ENCODE measurements at places on chromosomes 5 and 9.

DNA sequence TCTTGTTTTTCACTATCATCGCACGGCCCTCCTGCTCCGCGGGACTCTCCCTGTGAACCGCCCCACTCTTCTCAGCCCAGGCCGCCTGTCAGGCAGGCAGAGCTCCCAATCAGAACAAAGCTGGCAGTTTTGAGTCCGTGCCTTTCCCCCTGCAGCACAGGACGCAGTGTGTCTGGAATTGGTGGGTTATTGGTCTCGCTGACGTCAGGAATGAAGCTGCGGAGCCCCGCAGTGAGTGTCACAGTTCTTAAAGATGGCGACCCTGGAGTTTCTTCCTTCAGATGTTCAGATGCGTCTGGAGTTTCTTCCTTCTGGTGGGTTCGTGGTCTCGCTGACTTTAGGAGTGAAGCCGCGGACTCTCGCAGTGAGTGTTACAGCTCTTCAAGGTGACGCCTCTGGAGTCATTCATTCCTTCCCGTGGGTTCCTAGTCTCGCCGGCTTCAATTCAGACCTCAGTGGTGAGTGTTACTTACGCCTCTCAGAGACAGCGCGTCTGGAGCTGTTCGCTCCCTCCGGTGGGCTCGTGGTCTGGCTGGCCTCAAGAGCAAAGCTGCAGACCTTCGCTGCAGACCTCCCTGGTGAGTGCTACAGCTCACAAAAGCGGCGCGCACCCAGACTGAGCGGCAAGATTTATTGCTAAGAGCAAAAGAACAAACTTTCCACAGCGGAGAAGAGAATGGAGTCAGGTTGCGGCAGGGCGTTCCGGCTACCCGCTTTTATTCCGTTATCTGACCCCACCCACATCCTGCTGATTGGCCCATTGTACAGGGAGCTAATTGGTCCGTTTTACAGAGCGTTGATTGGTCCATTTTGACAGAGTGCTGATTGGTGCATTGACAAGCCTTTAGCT is 7.4 kb downstream of the ZDHHC11B start:
- no peak for DNase-seq

DNA sequence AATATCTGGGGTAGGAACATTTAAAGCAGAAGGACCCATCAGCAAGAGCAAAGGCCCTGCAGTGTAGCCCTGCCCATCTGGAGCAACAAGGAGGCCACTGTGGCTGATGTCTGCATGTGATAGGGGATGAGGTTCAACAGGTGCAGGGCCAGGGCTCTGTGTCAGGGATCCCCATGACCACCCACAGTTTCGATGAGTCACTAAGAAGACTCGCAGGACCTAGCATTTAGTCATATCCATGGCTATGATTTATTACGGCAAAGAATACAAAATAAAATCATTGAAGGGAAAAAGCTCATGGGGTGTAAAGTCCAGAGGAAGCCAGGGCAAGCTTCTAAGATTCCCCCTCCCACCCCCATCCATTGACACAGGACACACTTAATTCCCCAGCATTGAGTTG is 188.6 kb downstream of the ADGRV1 start:
- DNase-seq: no peak

DNA sequence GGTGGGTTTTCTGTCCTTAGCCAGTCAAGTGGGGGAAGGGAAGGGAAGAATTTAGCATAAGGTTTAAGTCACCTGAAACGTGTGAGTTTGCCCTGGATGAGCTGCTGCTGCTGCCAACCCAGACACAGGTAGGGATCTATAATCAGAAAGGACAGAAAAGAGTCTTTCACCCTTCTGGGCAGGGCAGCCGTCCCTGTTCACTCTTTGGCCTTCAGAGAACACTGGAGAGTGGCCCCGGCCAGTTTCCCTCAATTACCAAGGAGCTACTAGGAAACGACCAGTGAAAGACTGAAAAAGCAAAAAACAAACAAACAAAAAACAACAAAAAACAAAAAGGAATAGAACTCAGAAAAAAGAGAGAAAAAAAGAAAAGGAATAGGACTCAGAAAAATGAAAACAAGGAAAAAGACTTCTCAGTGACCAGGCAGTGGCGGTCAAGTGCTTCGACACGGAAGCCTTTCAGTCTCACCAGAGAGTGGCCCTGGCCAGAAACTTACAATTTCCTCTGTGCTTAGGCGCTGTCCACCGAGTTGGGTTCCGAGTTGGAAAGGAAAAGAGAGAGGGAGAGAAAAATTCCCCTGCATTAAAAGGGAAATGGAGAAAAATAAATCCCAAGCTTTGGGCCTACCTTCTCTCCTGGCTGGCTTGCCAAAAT is 2.5 kb upstream of the GM2A start:
- no peak for DNase-seq

GRCh38 chr5:177304392-177305119 is 957 bp downstream of the PRELID1 start:
- DNase-seq: no peak

DNA sequence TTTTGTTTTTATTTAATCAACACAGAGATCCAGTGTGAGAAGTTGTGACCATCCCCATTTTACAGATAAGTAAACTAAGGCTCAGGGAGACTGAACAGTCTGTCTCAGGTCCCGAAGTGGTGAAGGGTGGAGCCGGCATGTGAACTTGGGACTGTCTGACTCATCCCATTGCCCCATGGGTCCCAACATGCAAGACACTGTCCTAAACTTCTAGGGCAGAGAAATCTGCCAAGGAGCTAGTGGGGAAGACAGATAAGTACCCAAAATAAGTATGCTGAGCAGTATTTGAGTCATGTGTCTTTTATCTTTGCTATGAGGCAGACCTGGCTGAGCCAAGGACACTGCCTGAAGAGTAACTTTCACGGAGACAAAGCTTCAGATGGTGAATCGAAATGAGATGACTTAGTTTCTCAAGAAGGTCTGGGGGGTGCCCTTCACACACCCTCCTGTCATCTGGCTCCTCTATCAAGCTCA is 64.3 kb upstream of the SLC25A51 start:
- DNase-seq: no peak

DNA sequence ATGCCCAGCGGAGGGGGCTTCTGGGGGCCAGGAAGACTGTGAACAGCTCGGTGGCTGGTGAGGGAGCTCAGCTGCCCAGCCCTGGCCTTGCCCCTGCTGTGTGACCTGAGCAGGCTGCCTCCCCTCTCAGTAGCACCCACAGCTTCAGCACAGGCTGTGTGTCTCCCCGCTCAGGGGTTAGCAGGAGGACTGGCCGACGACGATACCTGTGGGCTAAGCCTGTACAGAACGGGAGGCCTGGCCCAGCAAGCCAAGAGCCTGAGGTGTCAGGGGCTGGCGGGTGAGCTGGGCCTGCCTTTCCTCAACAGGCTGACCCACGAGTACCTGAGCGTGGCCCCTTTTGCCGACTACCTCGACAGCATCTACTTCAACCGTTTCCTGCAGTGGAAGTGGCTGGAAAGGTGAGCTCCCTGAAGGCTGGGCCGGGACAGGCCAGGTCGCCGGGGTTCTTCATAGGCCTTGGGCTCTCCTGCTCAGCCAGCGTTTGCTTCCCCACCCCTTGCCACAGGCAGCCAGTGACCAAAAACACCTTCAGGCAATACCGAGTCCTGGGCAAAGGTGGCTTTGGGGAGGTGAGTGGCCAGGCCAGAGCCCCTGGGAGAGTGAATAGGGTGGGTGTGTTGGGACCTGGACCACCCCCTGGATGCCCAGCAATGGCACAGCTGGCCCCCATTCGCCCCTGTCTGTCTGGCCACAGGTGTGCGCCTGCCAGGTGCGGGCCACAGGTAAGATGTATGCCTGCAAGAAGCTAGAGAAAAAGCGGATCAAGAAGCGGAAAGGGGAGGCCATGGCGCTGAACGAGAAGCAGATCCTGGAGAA is 6.6 kb downstream of the GRK6 start:
- DNase-seq: no peak

- no peak for DNase-seq
Observed at GRCh38 chr9:133932633-133933032, 59.5 kb downstream of the VAV2 start.

- DNase-seq: no peak
Observed at GRCh38 chr9:110197330-110198187, 10.4 kb downstream of the C9orf152 start.

- DNase-seq: no peak
Observed at GRCh38 chr5:121726991-121727390, 124.7 kb upstream of the FTMT start.

GRCh38 chr9:28365728-28366127 is 792.4 kb upstream of the C9orf72 start:
- DNase-seq: no peak

DNA sequence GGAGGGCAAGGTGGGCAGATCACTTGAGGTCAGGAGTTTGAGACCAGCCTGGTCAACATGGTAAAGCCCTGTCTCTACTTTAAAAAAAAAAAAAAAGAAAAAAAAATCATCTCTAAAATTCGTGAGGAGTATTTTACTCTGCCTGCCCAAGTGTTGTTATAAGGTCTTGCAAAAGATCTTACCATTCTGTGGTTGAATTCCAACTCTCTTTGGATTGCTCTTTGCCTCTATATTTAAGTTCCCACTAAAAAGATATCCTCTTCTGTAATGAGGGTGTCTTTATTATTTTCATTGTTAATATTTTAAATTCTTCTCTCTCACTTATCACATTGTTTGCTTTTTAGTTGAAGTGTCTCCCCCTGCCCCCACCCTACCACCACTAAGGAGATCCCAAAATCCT is 33.4 kb downstream of the CREBRF start:
- no peak for DNase-seq

DNA sequence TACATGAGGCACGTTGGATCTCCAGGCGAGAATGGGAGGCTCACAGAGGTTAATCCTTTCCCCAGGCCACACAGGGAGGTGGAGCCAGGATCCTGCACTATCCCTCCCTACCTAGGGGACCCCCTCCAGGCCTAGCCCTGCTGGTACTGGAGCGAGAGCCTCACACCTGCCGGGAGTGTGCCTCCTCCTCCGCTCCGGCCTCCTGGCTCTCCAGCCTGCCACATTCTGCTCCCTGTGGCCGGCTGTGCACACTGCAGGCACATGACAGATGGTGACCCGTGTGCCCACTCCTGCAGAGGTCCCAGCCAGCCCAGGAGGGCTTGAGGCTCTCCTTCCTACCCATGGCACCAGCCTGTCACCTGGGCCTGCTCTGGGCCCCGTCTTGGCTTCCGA is 93.4 kb downstream of the RXRA start:
- no peak for DNase-seq

GRCh38 chr9:84296146-84296843 is 44.3 kb downstream of the SLC28A3 start:
- peak; percentile 10 for DNase-seq

DNA sequence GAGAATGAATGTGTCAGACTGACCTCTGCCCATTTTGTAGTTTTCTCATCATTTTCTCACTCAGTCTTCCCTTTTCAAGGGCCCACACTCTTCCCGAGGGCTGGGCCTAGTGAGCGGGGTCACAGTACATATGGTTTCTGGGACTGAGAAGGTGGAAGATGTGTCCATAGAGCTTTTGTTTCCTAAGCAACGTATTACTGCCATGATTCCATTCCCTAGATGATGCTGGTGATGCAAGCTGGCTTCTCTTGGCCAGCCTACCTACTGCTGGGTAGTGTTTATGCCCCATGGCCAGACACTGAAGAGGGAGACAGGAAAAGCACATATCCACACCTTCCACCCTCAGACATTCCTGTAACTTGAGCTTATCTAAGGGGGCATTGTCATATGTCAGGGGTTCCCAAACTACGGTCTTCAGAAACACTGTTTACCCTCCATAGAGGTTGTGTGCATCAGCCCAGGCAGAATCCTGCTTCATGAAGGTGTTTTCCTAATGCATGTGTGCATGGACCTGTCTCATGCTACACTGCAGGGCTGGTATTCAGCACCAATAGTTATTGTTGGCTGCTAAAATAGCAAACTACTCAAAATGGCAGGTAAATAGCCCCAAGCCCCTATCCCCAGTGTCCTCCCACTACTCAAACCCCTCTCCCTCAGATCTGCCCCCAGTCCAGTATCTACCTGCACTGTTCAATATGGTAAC is 9.5 kb downstream of the IRF1 start:
- DNase-seq: no peak

GRCh38 chr5:141725891-141726290 is 43.9 kb upstream of the ARAP3 start:
- DNase-seq: no peak

DNA sequence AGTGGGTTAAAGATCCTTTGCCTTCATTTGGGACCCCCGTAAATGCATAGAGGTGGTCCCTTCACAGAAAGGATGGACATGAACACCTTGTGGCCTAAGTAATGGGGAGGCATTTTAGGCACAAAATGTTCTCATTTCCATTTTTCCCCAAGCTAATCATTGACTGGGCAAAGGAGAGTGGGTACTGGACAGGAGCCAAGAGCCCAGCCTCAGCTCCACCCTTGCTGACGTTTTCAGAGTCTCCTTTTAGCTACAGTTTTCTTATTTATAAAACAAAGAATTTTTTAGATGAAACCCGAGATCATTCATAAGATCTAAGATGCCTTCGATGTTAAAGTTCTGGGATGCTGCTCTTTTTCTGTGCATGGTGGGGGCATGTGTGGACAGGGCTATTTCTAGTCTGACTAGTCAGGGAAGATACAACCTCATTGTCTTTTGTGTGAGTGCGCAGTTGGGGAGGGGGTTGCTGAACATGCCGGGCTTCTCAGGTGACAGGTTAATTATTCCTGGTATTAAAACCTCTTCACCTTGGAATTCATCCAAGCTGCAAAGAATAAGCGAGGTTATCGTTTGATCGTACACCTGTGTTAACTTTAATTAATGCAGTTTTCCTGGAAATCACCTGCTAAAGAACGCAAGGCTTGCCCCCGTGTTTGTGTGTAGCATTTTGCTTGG is 48.4 kb downstream of the ADAMTS16 start:
- DNase-seq: no peak

- DNase-seq: no peak
Observed at GRCh38 chr5:121053055-121053985, 589.2 kb downstream of the PRR16 start.

DNA sequence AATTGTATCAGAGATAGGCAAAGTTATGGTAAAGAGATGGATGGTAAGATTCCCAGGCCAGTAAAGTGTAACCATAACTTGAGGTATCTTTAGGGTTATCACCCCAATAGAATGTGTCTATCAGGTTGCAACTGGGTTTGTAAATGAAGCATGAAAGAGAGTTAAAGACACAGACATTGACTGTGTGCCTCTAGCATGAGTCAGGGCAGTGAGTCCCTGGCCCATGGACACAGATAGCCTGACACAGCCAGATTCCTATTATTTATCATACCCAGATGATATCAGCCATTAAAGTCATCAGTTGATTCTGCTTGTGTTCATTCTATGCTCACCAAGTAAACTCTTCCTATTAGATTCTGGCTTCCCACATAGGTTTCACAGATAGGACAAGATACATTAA is 33.5 kb upstream of the SNAPC3 start:
- no peak for DNase-seq

- no peak for DNase-seq
Observed at GRCh38 chr5:159582756-159583541, 252.7 kb upstream of the IL12B start.

Data from CD4-positive, alpha-beta memory T cell (primary cell).